LHCN-M2 (cell line): ENCODE measurements at places on chromosomes 7 and 10. TPM values are rescaled to one million over a fixed set of nuclear protein-coding genes. Genes with fewer than 3 reads are reported as not detected.

DNA sequence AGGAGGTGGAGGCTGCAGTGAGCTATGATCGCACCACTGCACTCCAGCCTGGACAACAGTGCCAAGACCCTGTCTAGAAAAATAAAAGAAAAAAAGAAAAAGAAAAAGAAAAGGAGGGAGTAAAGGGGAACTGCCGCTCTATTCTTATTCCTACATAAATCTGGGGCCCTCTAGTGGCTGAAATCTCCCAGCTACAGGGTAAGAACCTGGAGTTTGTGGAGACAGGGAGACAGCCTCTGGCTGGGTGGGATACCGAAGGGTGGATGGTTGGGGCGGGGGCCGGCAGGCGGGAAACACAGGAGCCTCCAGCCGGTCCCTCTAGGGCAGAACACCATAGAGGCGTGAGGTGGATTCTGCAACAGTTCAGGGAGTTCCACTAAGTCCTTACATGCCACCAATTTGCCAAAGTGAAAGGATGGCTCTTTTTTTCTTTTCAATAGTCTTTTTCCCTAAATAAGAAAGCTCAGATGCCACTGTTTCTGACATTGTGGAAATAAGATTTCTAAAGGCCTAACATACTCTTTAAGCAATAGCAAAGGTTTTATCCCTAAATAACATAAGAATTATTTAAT, 117.3 kb downstream of the SVIL start:
- peak; percentile 37 for DNase-seq

DNA sequence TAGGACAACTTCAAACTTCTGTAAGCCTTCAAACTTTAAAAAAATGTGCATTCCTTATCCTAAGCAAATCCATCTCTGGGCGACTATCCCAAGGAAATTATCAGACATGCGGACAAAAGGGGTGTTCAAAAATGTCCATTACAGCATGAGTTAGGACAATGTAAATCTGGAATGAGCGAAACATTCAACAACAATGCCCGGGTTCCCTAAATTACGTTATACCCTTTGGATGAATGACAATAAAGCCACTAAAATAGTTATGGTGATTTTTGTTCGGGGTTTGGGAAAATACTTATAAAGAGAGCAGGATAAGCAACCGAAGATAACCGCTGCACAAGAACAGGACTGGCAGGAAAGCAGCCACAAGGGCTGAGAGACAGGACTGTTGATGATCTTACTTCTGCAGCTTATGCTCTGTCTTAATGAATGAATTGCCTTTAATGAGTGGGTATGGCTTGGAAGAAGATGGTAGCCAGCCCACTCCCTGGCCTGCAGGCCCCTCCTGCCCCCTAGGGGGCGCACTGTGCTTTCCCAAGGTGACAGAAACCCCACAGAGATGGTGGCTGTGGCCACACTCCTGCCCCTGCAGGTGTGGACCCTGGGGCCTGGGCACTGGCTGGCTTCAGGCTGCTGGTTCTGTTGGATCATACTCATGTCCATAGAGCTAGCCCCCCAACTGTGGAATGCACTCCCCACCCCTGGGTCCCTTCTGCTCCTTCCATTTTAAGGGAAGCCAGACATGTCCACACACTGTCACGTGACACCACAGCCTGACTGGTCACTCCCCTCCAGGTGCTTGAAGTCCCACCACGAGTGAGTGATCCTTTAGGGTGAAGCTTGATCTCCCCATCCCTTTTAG, 45.0 kb downstream of the ZCCHC24 start:
- DNase-seq: no peak

- peak; percentile 42 for DNase-seq
Observed at GRCh38 chr7:46710927-46711326, 789.9 kb upstream of the IGFBP3 start.

The AZGP1 gene
- total RNA-seq: not detected in 2 replicates

GRCh38 chr10:62907470-62908212, 91.5 kb upstream of the EGR2 start:
- no peak for DNase-seq

DNA sequence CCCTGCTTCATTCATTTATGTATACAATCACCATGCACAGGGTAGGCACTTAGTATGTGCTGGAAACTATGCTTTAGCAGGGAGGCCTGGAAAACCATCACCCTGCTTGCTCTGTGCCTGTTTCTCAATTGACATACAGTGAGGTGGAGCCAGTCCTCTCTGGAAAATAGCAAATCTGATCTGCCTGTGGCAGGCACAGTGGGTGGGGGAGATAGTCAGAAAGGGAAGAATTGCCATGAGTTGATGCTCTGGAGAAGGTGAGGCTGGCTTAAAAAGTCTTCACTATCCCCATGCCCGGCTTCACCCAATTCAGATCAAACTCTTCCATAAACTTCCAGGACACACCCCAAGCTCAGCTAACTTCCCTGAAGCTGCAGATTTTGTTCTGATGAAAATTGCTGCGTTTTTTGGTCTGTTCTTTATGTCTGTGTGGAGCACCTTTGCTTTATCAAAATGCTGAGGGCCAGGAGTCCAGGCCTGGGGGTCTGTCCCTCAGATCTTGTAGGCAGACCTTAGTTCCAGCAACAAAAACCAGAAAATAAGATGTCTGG, 84.8 kb downstream of the ANK3 start:
- no peak for DNase-seq

- peak; percentile 100 for DNase-seq
Observed at GRCh38 chr7:104956753-104957450, 57.1 kb upstream of the KMT2E start.

The CRTAC1 gene
- not detected in 2 replicates for total RNA-seq

The IFIT5 gene
- total RNA-seq: 32.1 and 40.5 TPM in 2 replicates

GRCh38 chr7:101159696-101160674, 5.4 kb downstream of the VGF start:
- DNase-seq: peak; percentile 64

DNA sequence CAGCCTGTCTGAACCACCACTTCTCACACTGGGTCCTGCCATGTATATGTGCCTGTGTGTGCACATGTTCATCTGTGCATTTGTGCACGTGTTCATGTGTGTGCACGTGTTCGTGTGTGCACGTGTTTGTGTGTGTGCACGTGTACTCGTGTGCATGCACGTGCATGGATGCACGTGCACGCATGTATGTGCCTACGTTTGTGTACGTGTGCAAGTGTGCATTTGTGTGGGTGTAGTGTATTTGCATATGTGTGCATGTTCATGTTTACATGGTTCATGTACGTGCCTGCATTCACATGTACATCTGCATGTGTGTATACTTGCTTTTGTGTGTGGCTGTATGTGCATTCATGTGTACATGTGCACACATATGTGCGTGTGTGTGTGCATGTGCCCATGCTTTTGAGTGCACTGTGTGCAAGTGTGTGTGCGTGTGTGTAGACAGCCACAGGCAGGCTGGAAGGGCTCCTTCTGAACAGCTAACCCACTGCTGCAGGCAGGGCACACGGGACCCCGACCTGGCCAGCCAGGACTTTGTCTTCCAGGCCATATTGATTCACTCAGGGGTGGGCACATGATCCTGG, 28.2 kb downstream of the SLC29A4 start:
- DNase-seq: no peak

GRCh38 chr7:117493460-117493859, 13.6 kb downstream of the CFTR start:
- no peak for DNase-seq

DNA sequence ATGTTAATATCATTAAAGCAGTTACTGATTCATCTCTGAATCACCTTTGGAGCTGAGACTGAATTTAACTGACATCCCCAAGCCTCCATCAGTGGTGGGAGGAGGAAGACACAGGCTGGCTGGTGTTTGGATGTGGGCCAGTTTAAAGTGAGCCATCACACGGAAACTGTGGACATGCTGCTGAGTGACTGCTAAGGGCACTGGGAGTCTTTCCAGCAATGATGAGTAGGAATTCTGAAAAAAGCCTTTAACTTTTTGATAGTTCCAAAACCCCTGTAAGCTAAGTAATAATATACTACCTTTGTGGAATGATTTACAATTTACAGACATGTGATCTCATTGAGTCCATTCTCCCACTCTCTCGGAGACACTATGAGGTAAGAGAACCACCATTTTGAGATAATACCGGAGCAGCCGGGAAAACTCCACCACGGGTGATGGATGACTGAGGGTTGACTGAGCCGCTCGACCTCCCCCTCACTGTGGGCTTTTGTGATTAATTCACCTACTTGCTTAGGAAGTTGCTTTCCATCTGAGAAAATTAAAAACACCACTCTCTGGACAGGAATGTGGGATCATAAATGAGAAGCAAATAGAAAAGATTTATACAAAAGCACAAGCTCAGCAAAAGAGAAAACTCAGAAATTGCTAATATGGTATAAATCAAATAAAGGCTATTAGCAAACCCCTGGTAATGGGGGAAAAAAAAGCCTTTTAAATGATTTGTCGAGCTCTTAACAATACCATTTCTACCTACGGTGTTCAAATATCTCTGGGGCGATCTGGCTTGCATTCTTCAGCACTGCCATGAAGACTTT, 194.8 kb downstream of the FANK1 start:
- DNase-seq: peak; percentile 96

DNA sequence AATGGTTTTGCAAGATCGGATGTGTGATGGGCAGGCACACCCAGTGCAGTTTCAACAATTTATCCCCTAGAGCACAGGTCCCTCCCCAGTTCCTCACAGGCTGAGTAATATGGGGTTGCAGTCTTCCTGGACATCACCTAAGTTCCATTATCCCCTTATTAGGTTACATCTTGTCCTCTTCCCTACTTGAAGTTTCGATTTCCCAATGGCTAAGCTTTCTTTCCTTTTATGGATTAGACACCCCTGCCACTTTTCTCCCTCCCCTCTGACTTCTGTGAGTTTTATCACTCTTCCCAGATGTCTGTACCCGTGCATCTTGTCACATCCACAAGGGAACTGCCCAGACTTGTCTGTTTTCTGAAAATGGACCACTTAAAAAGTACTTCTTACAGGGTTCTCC, 2.4 kb upstream of the NIPSNAP2 start:
- no peak for DNase-seq

The NME8 gene
- not detected in 2 replicates for total RNA-seq

DNA sequence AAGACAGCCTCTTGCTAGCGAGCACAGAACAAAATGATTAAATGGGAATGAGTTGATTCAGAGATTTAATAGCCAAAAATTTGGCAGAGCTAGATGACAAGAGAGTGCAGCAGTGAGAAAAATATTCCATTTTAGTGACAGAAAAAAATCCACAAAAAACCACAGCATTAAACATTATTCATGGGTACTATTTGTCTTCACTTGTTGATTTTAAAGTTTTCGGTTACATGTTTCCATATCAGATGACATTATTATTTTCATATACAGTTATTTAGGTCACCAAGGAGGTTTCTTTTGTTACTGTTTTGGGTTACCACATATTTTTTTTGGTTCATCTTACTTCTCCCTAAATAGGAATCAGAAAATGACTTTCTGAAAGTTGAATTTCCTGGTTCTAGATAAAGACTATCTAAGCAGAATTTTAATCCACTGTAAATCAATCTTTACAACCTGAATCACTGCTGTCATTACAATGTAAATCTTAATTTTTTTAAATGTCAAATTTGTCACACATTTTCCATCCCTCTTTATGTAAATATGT, 87.9 kb downstream of the SVIL start:
- no peak for DNase-seq

GRCh38 chr7:95298091-95298490, 26.2 kb downstream of the PON1 start:
- DNase-seq: no peak

The ATRNL1 gene
- total RNA-seq: 13.0 and 13.1 TPM in 2 replicates

GRCh38 chr10:82462910-82463551, 588.0 kb downstream of the NRG3 start:
- DNase-seq: no peak

GRCh38 chr10:70391654-70392053, 9.2 kb upstream of the LRRC20 start:
- DNase-seq: no peak

GRCh38 chr7:4849390-4849789, 12.4 kb downstream of the PAPOLB start:
- DNase-seq: peak; percentile 14

DNA sequence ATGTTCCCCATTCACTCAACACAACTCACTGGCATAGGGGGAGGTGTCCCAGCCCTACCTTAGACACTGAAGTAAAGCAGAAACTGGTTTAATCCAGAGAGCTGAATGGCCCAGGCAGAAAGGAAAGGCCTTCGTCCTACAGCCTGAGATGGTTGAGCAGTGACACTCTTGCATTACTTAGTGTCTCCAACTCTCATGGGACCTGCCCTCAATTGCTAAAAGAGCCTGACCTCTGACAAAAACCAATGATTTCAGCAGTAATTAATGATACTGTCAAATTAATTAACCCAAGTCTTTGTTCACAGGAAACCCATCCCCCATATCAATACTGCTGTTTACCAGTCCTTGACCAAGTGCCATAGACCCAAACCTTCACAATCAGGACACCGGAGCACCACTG, 48.6 kb downstream of the ICA1 start:
- no peak for DNase-seq

The ENTPD1 gene
- total RNA-seq: 0.11 TPM in 1 of 2 replicates, not detected in the other

GRCh38 chr7:139630643-139631519, 107.4 kb downstream of the CLEC2L start:
- DNase-seq: no peak

- peak; percentile 11 for DNase-seq
Observed at GRCh38 chr10:80461208-80462183, 7.4 kb downstream of the TSPAN14 start.

- no peak for DNase-seq
Observed at GRCh38 chr10:44966129-44966815, 6.7 kb downstream of the RASSF4 start.

GRCh38 chr7:44796034-44796503, 412 bp upstream of the PPIA start:
- no peak for DNase-seq

DNA sequence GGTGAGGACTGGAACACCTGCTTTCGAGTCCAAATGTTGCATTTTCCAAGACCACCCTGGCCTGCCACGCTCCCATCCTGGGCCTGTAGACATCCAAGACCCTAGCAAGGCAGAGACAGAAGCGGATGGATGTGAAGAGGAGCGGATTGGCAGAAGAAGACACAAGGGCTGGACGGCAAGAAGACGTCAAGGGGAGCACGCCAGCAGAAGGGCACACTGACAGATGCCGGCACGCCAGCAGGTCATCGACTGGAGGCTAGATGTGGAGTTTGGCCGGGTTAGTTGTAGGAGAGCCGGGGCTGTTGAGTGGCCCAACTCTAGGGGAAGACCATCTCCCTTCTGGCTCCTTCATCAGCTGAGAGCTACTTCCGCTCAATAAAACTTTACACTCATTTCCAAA, 251.6 kb downstream of the ZWINT start:
- DNase-seq: no peak

DNA sequence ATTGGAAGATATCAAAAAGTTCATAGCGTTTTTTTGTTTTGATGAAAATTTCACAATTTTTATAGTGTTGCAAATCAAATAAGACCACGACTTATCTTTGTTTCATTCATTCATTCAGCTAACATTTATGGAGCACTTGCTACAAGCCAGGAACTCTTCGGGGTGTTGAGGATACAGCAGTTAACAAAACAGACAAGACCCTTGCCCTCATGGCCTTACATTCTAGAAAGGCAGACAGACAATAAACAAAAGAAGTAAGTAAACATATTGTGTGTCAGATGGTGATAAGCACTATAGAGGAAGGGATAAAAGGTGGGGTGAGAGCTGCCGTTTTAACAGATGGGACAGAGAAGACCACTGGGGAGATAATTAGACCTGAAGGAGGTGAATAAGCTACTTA, 41.6 kb upstream of the GSAP start:
- no peak for DNase-seq
